ENCODE measurements at places on chromosomes 12 and 14.

DNA sequence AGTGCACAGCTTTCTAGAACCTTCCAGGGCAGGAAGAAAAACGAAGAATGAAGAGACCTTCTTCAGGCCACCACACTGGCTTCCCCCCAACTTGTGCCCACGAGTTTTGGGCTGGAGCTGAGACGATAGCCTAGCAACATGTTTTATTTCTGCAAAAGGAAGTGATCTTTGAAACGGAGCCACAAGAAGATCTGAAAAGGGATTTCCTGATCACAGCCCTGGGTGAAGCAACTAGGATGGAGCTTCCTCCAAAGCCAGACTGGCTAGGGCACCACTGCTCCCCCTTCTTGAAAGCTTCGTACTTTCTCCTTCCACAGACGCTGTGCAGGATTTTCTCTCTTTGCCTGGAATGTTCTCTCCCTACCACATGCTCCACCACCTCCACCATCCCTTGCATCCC is 418.3 kb downstream of the MED13L start:
- no peak for DNase-seq

DNA sequence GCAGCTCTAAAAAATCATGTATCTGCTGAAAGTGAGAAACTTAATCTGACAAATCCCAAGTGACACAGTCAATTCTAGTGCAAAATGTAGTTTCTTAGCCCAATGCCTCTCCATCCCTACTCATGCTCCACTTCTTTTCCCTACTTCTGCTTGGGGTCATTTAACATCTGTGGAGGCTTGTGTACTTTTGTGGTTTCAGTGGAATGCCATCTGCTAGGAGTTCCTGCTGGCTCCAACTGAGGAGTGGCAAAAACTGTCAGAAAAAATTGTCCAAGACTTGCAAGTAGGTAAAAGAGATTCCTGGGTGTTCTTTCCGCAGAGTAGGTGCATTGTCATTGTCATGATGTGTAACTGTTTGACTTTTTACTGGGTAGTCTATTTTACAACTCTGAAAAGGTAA is 12.5 kb upstream of the AVPR1A start:
- no peak for DNase-seq

GRCh38 chr14:92797935-92798653 is 4.0 kb downstream of the GOLGA5 start:
- DNase-seq = no peak

DNA sequence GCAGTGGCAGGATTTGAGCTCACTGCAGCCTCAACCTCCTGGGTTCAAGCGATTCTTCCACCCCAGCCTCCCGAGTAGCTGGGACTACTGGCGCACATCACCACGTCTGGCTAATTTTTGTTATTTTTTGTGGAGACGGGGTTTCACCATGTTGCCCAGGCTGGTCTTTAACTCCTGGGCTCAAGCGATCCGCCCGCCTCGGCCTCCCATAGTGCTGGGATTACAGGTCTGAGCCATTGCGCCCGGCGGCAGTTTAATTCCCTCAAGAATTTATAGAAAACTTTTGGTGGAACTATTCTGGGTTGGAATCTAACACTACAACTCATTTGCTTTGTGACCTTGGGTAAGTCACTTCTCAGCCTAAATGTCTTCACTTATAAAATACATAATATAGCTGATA is 1.8 kb upstream of the SP1 start:
- DNase-seq = no peak

- no peak for DNase-seq
Observed at GRCh38 chr14:23115918-23116317, 3.1 kb downstream of the CEBPE start.

DNA sequence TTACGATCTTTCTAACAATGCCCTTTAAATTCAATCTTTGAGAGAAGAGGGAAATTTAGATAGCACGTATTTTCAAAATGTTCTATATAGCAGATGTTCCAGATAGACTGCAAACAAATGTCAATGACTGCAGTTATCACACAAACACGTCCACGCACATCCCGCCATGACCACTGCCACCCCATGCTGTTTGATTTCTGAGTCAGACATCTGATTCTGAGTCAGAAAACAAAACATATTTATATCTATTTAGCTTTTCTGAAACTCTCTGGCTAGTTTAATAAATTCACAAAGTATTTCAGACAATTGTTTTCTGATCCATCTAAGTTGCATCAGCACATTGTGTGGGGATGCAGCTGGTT is 105.9 kb upstream of the BCAT1 start:
- DNase-seq = no peak

Measured in NCI-H1105 (cell line).